ENCODE measurements at places on chromosomes 5 and 9.

- no peak for DNase-seq
These were observed 68.8 kb upstream of the PPP2R2B start for GRCh38 chr5:146947181-146947941.

DNA sequence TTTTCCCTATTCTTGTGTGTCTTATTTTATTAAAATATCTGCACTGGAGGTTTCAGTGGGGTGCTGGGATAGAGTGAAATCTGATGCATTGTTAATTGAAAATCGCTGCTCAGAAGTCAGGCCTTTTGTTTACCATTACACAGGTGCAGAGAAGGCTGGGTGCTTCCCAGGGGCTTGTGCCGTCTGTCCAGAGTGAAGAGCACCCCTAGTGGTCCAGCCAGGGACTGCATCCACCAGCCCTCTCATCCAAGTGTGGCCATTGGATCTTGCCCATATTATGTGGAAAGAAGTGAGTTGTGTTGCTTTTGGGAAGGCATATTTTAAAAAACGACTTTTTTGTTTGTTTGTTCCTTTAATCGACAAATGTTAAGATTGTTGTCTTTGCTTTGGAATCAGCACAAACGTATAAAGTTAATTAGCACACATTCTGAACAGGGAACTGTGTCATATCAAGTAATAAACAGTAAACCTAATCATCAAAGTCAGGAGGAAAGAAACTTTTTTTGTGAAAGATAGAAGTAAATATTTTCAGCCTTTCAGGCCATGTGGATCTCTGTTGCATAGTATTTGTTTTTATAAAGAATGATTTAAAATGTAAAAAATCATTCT is 315.6 kb downstream of the MTRR start:
- no peak for DNase-seq

DNA sequence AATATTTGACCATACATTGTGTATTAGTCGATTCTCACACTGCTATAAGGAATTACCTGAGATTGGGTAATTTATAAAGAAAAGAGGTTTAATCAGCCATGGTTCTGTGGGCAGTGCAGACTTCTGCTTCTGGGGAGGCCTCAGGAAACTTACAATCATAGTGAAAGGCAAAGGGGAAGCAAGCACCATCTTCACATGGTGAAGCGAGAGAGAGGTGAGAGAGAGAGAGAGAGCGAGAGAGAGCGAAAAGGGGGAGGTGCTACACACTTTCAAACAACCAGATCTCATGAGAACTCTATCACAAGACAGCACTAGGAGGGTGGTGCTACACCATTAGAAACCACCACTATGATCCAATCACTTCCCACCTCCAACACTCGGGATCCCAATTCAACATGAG is 4.1 kb upstream of the GRAMD2B start:
- DNase-seq, result no peak

GRCh38 chr9:75156858-75157257 is 68.5 kb downstream of the OSTF1 start:
- DNase-seq, result no peak

GRCh38 chr5:72109625-72110024 is 2.4 kb downstream of the MAP1B start:
- no peak for DNase-seq

- no peak for DNase-seq
These were observed 11.2 kb upstream of the COL5A1 start for GRCh38 chr9:134630393-134630790.

DNA sequence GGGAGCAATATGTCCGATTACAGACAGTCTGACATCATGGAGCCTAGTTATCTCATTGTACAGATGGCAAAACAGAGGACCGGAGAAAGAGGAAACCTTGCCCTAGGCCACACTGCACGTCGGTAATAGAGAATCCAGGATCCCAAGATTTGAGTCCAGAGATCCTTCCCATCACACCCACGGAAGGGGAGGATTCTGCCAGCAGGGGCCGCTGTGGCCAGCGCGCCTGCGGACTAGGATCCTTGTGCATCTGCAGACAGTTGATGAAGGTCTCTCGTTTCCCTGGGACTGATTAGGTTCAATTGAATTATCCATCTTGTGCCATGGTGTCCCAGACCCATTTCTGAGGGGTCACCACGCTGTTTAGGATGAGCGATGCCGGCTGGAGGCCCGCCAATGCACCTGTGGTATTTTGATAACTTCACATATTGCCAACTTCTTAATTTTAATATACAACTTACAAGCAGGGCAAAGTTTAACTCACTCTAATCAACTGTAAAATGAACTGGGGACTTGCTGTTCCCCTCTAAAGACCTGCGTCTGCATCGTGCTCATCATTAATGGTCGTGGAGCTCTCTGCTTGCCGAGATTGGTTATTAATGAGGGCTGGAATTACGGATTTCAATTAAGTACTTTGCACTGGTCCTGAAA is 592.7 kb upstream of the BRINP1 start:
- no peak for DNase-seq

DNA sequence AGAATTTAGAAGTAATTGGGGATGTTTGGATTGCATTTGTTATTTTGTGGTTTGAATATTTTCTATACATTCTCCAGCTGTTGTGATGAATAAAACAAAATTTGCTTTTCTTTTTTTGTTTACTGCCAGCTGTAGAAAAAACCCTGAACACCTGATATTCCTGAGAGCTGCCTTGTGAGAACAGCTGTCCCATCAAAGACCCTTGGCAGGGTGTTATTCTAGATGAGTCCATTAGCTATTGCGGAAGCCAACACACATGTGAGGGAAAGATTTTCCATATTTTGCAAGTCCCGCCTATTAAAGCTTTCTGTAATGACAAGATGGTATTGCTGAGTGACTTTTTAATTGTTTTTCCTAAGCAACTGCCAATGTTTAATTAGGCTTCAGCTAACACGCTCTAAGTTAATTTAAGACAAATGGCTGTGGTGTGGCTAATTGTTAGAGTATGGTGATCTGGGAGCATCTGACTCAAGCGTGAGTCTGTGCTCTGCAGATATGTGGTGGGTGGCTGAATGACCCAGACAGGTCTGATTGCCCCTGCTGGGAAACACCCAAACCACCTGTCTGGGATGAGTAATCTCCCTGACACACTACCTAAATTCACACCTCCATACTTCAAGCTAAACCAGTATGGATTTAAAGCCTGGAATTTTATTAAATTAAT is 86.5 kb upstream of the PRLR start:
- no peak for DNase-seq

Data from naive thymus-derived CD8-positive, alpha-beta T cell (primary cell).